ENCODE measurements at places on chromosomes 7 and 10.

GRCh38 chr7:142519079-142520078 is 229.9 kb upstream of the PRSS1 start:
- DNase-seq: no peak

DNA sequence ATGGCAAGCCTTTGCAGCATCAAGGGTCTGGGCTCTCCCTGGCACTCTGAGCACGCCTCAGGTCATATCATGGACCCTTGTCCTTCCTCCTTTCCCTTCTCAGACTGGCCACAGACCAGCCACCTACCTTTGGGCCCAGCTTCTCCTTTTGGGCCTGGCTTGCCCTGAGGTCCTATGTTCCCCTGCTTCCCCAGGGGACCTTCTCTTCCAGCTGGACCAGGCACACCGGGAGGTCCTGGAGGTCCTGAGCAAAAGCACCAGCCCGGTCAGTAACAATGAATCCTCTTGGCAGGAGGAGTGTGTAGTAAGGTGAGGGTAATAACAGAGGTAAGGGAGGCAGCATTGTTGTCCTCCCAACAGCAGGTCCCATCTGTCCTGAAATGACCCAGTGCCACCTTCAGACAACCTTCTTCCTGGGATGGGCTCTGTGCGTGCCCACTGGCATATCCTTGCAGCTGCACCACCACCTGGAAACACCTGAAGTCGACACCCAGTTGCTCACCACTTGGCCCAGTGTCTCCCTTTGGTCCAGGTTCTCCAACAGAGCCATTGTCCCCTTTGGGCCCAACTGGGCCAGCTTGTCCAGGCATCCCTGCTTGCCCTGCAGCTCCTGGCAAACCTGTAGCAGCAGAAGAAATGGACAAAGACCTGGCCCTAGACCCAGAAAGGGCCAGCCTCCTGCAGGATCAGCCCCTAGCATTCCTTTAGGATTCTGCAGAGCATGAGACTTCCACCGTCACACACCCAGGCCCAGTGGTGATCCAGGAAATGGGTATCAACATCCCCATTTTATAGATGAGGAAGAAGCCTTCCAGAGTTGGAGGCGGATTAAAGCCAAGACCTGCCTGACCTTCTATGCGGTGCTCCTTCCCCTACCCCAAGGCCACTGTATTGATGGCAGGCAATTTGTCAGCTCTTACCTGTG is 6.4 kb downstream of the SFTPD start:
- DNase-seq: no peak

DNA sequence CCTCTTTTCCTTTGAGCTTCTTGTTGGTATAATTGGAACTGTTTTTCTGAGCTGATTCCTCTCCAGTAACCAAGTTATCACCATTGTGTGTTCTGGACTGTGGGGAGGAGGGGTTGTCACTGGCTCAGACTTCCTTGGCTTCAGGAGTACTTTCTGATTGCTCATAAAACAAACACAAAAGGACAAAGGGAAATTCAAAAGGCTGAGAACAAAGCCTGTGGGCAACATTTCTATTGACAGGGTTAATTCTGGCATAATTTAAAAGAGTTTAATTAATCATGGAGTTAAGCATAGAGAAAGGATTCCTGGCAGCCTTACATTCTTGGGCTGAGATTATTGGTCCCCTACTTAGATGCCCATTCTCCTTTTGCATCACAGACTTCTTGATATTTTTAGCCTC is 222.9 kb upstream of the KMT2E start:
- no peak for DNase-seq

DNA sequence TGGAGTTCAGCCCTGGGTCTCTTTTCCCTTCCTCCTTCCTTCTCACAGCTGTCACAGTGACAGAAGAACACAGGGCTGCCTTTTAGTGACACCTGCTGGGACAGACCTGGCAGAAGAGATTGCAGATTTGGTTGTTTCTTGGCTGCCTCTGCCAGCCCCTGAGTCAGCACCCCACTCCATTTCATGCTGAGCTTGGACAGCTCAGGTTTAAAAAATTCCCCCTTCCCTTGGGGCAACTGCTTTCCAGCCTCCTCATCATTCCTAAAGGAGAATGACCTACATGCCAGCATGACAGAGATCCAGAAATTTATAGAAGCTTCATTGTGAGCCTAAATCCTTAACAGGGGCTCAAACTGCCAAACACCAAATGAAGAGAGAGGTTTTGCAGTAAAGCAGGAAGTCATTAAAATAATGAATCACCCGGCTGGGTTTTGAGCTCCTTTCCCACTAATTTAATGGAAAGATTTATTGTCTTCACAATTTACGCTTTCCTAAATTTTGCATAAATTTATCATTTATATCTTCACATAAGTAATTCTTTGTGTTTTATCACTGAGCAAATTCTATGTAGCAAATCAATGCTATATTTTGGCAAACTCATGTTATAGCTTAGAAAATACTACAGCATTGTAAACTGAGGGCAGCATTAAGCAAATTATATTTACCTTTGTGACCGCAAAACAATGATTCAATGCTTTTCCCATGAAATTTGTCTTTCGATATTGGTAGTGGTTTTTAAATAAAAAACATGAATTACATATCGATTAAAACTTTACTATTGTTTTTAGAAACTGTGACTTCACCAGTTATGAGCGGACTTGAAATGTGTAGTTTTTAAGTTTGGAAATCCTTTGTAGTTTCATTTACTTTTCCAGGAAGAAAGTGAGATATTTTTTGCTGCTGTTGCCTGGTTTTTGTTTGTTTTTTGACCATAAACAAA is 399.5 kb upstream of the ANKRD30A start:
- no peak for DNase-seq

DNA sequence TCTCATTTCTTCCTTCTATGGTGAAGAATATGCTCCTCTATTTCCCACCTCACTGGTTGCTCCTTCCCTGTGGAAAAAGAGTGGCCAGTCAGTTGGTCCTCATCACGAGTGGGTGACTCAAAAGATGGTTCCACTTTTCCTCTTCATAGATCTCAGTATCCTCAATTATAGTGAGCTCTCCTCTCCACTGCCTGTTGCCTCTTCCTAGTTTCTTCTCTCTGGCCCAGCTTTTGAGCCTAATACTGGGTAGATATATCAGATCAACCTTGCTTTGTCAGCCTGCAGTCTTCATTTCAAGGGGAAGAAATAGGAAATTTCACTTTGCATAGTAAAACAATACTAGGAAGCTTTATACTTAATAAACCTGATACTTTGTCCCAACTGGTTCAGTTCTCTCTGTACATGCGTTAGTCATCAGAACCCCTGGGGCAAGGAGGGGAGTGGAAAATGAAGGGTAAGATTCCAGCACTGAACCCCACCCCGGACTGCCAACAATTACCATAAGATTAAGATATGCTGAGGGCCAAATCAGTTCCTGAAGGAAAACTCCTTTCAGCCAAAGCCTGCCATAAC is 15.5 kb upstream of the WNT16 start:
- no peak for DNase-seq

DNA sequence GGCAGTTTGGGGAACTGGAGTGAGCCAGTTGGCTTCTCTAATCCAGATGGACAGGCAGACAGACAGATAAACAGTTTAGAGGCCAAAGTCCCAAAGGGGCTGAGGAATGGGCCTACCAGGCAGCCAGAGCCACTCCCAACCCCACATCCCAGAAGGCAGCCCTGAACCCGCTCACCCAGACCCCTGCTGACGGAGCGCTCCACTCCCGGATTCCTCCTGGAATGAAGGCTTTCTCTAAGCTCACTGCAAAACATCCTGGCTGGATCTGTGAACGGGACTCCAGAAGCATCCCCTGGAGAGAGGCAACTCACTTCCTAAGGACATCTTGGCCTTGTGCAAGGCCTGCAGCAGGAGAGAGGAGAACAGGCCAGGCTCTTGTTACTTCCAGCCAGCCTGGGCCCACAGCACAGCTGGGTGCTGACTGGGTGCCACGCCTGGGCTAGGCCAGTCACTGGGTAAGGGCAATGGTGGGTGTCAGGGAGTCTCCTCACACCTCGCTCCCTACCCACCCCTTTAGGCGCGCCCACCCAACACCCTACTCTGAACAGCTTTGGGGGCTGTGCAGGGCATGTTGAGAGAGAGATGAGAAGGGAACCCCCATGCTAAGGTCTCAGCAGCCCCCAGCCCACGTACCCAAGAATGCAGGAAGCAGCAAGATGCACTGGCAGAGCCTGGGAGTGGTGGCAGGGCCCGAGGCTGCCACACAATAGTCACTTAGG is 168.6 kb upstream of the ZMIZ1 start:
- DNase-seq: no peak

DNA sequence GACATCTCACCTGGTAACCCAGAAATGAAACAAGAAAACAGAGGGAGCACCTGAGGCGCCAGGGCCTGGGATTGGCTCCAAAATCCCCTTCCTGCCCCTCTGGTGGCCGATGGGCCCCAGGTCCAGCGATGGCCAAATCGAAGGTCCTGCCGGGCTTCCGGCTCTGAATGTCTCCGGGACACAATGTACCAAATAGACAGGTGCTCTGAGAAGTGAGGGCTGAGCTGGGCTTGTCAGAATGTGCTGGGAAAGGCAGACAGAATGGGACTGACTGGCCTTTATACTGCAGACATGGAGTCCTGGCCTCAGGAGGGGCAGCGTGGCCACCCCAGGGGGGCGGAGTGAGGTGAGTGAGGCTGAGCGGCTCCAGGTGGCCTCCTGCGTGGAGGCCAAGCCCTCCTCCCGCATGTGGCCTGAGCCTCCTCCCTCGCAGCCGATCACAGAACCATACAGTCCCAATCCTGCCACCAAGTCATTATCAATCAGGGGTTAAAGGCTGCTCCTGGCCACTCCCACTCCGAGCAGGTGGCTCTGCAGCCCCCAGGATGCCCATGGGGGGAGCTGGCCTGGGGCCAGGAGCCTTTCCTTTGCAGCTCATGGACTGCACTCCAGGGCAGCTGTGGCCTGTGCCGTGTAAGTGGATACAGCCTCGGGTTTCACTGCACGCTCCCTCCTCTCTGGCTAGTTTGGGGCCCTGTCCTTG is 185.5 kb downstream of the ADARB2 start:
- no peak for DNase-seq

GRCh38 chr10:95758351-95759025 is 2.5 kb downstream of the ENTPD1 start:
- peak; percentile 52 for DNase-seq

DNA sequence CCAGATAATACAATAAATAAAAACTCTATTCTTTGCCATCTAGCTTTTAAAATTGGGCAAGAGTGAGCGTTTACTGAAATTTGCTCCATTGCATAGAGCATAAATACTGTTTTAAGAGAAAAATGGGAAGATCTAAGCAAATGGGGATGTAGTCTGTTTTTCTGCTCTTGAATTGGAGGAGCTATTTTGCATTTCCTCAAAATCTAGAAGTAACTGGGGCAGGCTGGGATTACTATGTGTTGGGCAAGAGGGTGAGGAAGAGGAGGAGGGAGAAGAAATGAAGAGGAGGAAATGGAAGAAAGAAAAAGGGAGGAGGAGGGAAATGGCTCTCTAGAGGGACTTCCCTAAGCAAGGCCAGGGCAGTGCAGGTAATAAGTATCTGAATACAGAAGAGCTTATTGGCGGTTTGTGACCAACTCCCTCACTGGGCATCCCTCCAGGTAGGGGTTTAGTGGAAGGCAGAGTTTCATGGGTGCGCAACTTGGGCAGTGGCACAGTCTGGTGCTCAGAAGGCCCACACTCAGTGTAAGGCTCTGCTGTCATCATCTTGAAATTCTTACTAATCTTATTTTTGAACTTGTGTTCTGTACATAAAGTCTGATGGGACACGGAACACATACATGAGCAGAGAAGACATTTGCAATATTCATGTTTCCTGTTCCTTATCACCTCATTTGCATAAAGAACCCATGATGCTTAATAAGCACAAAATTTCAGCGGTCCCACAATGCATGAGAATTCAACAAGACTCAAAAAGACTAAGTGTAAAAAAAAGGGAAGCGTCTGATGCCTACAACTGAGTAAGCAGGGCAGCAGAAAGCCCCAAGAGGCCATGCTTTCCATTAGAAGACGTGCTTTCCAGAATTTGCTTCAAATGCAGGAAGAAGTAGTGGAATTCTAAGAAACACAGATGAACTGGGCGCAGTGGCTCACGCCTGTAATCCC is 116.9 kb downstream of the EVX1 start:
- no peak for DNase-seq

DNA sequence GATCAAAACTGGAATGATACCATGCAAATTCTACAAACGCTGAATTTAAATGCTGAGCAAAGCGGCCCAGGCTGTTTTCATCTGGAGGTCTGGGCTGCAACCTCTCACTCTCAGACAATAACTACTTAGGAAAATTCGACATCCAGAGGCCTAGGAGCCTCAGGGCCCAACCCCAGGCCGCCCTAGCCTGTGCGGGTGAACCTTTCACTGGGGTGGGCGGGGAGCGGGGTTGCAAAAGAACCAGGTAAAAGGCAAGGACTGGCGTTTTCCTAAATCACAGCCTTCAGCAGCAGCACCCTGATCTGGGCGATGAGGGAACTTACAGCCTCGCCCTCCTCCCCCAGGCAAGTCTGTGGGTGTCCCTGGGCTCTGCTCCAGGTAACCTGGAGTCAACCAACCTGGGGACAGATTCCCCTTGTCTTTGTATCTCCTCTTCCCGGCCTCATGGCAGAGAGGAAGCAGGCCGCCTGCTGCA is 33.4 kb downstream of the CALML5 start:
- no peak for DNase-seq

DNA sequence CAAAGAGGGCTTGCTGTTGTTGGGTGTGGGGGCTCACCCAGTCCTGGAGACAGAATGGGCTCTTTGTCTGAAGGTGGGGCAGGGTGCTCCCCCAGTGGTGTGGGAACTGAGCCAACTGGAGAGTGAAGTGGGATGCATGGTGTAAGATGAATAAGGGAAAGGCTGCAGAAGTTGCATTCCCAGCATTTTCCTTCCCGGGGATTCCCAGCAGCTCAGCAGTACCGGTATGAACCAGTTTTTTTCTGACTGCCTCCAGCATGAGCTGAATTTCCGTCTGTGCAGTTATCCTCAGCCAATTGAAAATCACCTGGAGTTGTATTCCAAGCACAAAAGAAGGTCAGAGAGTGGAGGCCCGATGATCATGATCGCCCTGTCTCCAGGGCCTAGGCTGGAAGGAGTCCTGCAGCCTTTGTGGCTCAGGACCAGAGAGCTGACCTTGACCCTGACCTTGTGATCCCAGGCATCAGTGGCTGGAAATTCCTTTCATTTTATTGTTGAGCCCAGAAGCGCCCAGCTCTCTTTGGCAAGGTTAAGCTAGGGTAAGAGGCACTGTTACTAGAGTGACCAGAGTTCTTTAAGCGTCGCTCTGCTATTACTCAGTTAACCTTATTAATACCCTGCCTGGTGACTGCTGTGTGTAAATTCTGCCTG is 33.4 kb downstream of the OGDH start:
- no peak for DNase-seq

- DNase-seq: no peak
Measured at GRCh38 chr7:44097064-44097932, 6.8 kb upstream of the AEBP1 start.

DNA sequence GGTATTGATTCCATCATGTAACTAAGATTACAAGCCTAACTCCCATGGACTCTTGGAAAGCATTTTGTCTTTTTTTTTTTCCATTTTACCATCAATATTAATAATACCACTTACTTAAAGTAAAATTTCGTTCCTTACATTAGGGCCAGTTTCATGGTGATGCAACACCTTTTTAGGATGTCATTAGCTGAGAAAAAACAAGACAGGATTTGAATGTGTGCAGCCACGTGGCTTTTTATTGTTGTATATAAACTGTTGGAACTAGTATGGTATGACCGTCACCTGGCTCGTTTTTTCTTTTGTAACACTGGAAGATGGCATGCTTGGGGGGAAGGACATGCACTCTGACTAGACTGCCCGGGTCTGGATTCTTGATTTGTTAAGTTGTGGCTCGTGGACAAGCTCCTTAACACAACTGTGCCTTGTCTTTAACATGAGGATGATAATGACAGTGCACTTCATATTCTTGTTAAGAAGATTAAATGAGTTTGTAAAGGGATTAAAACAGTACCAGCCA is 42.1 kb downstream of the ARHGAP21 start:
- DNase-seq: no peak

- DNase-seq: no peak
Measured at GRCh38 chr10:99318475-99318874, 10.7 kb upstream of the CNNM1 start.
